Hypothalamus (tissue), 51 donors: ENCODE measurements at places on chromosomes 1 and 21.

DNA sequence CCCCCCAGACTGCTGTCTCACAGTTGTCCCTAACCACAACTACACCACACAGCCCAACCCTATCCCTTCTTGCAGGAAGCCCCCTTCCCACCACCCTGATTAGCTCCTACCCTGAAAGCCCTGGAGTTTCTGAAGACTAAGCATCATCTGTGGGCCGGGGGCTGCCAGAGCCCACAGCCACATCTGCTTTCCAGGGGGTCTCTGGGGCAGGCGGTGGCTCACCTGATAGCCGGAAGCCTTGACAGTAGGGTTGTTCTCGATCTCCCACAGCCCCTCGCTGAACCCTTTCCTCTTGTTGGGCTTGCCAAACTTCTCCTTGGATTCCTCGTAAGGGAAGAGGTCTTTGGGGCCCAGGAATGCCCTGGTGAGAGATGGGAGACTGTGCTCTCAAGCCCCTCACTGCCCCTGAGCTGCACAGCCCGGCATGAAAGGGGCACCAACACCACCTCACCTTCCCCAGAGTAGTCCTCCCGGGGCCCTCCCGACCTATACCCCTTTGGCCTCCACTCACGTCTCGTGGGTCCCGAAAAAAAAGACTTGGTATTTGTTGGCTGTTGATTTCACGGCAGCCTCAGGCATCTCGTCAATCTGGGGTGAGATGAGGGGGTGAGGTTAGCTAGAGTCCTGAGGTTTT is 4.0 kb upstream of the MRPL24 start:
- no peak for DNase-seq

DNA sequence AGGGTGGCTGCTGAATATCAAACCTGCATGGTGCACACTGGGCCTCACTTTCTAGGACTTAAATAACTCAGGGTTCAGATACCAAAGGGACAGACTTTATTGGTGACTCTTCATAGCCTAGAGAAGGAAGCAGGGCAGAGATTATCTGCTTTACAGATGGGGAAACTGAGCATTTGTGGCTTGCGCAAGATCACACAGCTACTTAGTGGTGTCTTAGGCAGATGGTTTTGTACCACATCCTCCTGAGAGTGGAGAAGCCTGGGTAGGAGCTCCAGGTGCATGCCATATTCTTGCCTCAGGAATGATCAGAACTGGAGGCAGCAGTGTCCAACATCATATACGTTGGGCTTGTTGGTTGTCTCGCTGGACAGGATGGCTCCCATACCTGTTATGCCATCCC is 6.8 kb upstream of the DPH2 start:
- DNase-seq: no peak

- DNase-seq: no peak
These were observed 789 bp upstream of the GALE start for GRCh38 chr1:23801338-23801748.

DNA sequence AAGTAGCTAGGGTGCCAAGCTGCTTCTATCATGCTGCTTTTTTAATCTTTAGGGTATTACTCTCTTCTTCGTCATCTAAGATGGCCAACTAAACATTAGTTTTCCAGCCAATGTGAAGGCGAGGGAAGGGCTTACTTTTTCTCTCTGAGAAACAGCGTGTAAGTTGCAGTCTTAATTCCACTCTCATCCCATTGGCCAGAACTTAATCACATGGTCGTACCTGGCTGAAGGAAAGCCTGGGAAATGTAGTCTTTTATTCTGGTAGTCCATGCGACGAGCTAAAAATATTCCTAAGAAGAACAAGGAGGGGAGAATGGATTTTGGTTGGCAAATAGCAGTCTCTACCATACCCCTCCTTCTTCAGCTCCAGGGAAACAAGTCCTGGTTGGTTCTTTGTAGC is 21.5 kb downstream of the DNAJC6 start:
- no peak for DNase-seq

DNA sequence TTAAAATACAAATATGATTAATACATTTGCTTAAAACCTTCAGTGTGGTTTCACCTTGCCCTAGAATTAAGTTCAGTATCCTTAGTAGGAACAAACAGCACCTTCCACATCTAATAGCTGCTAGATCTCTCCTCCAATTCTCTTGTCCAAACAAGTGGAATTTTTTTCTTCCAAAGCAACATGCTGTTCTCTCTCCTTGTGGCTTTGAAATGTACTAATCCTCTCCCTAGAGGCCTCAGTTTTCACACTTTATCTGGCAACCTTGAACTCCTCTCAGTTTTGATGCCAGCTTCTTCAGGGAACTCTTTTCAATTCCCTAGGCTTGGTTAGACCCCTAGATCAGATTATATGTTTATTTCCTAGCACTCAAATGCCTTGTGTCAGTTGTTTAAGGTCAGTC is 87.0 kb downstream of the GLUL start:
- DNase-seq: no peak

DNA sequence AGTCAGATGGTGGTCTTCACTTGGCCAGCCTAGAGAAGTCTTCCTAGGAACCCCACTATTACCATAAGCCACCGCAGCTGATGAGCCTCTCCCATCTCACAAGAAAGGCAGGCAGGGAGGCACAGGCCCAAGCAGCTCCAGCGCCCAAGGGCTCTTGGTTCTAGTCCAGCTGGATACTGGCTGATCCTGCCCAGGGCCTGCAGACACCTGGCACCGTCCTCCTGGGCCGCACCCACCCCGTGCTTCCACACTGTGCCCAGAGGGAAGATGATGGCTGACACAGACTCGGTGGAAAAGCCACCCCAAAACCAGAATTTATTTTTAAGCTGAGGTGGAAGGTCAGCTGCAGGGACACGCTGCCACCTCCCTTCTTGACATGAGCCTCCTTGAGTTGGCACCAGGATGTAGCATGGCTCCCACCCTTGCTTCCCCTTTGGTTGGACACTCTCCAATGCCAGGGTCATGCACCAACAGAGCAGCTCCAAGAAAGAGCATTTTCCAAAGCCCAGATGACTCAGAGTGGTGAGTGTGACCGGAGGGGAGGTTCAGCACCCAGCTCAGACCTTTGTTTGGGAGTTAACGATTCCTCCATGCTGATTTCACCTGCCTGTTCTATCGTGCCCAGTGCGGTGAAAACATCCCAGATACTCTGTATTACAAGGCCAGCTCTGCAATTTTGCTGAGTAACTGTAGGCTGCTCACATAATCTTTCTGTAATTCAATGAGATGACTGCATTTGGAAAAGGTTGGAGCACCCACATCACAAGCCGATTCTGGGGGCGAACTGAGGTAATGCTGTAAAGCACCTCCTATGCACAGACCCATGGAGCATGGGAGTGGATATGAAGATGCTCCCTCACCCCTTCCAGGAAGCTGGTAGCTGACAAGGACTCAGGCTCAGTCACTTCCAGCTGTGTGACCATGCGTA is 63.1 kb upstream of the SLC2A1 start:
- no peak for DNase-seq
